ENCODE measurements at places on chromosomes 3 and 15.

DNA sequence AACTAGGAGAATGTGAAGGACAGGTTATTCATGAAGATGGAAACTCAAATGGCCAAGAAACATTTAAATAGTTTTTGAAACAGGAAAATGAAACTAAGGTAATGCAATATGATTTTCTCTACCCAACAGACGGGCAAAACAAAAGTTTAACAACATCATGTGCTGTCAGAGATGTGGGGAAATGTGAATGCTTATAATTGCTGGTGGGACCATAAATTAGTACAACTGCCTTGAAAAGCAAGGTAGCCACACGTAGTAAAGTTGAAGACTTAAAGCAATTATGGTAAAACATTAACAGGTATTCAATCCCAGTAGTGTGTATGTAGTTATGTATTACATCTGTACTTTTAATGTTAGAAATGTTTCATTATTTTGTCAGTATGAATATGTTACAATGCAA is 57.0 kb upstream of the C3orf80 start:
- DNase-seq, result no peak

- no peak for DNase-seq
These were observed 63.0 kb downstream of the NCEH1 start for GRCh38 chr3:172647823-172648222.

- no peak for DNase-seq
These were observed 150.7 kb downstream of the FNDC3B start for GRCh38 chr3:172189987-172190603.

DNA sequence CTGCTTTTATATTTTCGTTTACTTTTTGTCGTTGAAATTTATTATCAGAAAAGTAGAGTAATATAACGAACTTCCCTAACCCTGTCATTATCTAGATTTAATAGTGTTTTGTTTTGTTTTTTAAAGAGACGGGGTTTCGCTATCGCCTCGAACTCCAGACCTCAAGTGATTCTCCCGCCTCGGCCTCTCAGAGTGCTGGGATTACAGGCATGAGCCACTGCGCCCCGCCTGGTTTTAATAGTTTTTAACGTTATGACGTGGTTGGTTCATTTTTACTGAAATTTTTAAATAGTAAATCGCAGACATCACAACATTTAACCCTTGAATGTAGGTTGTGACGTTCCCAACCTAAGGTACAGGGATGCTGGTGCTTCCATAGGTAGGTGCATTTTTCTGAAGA is 1.0 kb downstream of the NGRN start:
- DNase-seq, result peak; percentile 9

- no peak for DNase-seq
These were observed 544 bp upstream of the TIMMDC1 start for GRCh38 chr3:119497820-119498185.

DNA sequence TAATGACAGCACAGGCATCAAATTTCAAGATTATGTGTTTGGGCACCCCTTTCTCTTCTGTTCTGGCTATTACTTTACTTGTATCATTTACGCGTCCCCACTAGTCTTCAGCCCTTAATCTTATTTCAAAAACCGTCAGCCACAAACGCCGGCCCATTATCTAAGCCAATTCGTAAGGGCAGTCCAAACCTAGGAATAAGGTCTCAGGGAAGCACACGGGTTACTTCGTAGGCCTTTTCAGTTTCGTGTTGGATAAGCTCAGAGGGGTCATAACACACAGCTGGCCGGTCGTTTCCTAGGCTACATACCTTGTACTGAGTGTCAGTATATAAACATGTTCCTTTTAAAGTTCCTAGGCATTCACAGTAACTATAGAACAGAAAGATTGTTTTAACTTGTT is 5.1 kb upstream of the DNAAF4 start:
- no peak for DNase-seq

GRCh38 chr3:107241217-107241616 is 136.0 kb upstream of the CCDC54 start:
- DNase-seq, result no peak

GRCh38 chr15:36430726-36431265 is 148.6 kb upstream of the CDIN1 start:
- DNase-seq, result no peak

- DNase-seq, result peak; percentile 7
These were observed 383.0 kb downstream of the TBL1XR1 start for GRCh38 chr3:176814285-176814684.

- DNase-seq, result no peak
These were observed 30.0 kb upstream of the TSEN2 start for GRCh38 chr3:12454076-12454815.

DNA sequence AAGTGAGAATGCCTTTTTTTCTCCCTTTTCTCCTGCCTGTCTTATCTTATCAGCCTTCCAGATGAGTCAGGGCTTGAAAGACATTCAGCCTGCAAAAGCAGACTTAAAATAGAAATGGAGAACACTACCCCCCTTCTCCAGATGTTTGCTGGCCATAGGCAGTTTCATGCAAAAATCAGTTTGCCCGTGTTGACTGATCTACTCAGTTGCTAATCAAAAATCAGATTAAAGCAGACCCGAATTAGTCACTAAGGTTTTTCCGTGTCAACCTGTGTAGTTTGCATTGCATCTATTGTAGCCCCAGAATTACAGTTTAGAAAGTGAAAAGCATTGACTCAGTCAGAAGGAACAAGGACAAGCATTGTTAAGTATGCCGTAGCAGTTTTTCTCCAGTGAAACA is 56.2 kb downstream of the IL5RA start:
- DNase-seq, result no peak

DNA sequence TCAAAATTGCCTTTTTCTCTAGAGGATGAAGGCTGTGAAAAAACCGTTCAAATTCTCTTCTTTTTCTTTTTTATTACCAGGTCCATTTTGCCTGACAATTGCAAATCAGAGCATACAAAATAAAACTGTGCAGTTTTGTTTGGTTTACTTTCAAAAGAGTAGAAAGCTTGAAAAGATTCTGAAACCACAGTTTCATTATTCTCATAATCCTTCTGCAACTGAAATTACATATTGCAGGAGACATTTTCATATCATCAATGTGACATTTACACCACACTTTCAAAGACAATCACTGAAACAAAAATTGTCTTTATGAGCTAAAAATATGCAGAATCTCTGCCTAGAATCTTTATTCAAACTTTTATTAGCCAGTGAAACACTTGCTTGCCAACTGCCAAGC is 296.4 kb upstream of the TPRG1 start:
- no peak for DNase-seq

- no peak for DNase-seq
These were observed 14.6 kb upstream of the NIT2 start for GRCh38 chr3:100319951-100320350.

- DNase-seq, result no peak
These were observed 143.2 kb upstream of the PLXND1 start for GRCh38 chr3:129749692-129750091.

GRCh38 chr3:109336291-109336861 is 970 bp downstream of the DPPA4 start:
- DNase-seq, result no peak

- no peak for DNase-seq
These were observed 1.1 kb downstream of the BAHD1 start for GRCh38 chr15:40441565-40442531.

DNA sequence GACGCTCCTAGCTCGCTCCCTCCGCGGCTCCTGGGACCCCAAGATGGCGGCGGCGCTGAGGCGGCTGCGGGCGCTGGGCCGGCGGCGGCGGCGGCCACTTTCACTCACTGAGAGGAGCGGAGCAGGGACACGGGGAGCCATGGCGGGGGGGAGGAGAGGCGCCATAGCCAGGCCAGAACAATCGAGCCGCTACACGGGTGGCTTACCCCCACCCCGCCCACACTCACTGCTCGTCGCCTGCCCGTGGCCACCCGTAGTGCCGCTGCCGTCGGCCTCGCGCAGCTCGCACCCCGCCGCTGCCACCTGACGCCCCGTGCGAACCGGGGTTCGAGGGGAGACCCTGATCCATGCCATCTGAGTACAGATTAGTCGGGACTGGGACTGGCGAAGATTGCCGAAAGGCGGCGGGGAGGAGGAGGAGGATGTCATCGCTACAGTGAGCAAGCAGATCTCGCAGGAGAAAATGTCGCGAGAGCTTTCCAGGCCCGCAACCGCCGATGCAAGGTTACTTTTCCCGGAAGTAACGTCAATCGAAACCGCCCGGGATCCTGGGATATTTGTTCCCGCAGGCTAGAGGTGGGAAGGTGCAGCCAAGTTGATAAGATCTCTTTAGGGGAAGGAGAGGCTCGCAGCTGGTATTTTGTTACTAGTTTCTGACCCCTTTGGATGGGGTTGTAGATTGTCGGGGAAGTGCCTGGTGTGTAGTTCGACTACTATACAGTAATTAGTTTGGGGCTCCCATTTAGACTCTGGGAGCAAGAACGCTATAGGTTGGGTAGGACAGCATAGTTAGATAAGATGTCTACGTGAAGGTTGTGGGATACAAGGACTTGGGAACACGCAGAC is at the start of gene INO80:
Gene INO80, minus strand, starts transcription at position 165 of the 846 bp plus-strand sequence. CDS start 19,970 bp downstream, outside the sequence.
- peak; percentile 96 for DNase-seq

GRCh38 chr3:9117220-9117619 is 132.2 kb downstream of the SRGAP3 start:
- DNase-seq, result no peak

GRCh38 chr15:77013776-77014131 is 18.8 kb downstream of the PSTPIP1 start:
- peak; percentile 76 for DNase-seq

GRCh38 chr3:104989878-104990277 is 376.8 kb upstream of the ALCAM start:
- DNase-seq, result no peak

- DNase-seq, result no peak
These were observed 7.1 kb upstream of the LARS2 start for GRCh38 chr3:45381168-45381852.

DNA sequence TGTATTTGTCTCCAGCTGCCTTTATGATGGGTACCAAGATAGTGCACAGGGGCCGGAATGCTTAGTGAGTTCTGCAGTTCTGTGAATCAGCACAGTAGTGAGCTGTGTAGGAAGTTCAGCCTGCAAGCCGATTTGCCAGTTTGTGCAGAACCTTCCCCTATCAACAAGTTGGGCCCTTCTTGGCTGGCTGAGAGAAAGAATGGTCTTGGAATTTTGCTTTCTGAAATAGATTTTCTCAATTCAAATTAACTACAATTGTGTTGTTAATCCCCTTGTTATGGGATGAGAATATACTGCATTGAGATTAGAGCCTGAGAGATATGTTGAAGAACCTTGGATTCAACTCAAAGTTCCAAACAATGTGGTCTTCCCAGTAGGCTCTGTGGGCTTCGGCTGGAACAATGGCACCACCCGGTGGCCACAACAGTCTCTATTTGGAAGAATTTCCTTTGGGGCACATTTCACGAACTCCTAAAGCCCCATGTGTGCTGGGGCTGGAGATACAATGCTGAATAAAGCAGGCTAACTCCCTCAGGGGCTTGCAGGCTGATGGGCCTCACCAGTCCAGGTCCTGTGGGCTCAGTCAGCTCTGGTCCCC is 59.1 kb downstream of the TRIM42 start:
- DNase-seq, result no peak
